Nucleus accumbens (tissue), 56 donors: ENCODE measurements at places on chromosomes 12 and 14.

DNA sequence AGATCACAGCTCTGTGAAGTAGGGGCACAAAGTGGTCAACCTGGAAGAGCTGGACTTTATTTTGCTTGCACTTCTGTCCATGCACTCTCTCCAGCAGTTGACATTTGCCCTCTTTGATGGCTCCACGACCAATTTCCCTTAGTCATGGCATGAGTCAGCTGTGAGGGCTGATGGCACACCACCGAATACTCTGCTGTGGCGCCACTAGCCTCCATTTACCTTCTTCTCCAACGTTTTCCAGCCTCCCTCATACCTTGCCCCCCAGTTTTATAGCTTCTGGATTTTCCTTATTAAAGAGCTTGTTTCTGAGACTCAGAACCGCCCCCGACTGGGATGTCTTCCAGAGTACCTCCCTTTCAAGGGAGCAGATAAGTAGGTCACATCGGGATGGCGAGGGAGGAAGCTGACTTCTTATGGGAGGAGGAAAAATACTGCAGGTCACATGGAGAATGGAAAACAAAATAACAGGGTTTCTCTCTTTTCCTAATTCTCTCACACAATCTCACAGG lies 17.6 kb downstream of the NINJ2 start:
- DNase-seq = peak; percentile 16

DNA sequence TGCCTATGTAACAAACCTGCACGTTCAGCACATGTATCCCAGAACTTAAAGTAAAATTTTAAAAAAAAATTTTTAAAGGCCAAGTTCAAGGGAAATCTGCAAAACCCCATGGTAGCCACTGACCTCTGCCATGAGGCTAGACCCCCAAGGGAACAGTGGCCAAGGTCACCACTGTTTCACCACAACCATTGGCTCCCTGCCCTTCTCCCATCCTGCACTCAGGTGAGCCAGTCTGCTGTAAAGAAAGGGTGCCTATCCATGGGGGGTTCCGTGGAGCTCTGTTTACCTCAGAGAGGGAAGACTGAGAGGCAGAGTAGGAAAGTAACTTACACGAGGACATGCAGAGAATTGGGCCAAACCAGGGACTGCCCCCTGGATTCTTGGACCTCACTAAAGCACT lies 38.6 kb downstream of the VWF start:
- DNase-seq = no peak

DNA sequence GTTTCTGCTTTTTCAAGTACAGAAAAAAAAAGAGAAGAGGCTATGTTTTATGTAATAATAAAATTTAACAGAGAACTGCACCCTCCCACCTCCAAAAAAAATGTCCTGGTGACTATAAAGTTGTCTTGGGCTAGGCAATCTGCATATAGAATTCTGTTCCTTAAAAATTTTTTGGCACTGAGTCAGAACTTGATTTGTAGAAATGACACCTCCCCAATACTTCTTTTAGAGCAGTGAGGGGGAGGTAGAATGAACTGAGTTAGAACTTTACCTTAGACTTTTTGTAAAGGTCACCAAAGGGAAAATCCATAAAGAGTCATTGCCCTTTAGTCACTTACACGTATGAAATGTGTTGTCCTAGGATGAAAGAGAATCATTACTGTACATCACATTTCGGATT lies 80.0 kb downstream of the BTG1 start:
- no peak for DNase-seq

GRCh38 chr12:82765971-82766705 lies 79.4 kb downstream of the TMTC2 start:
- no peak for DNase-seq

GRCh38 chr14:84181072-84181471 lies 1348.9 kb upstream of the FLRT2 start:
- DNase-seq = no peak

- DNase-seq = no peak
These were observed 254.3 kb downstream of the RGS6 start for GRCh38 chr14:72186523-72186922.

- no peak for DNase-seq
These were observed 5.1 kb upstream of the SERPINA10 start for GRCh38 chr14:94298130-94298529.

GRCh38 chr12:56661979-56662638 lies 16.3 kb upstream of the ATP5F1B start:
- DNase-seq = no peak

- DNase-seq = no peak
These were observed 359.0 kb downstream of the CACNA1C start for GRCh38 chr12:2411616-2412304.

- no peak for DNase-seq
These were observed 934 bp upstream of the ZC2HC1C start for GRCh38 chr14:75068294-75069120.

DNA sequence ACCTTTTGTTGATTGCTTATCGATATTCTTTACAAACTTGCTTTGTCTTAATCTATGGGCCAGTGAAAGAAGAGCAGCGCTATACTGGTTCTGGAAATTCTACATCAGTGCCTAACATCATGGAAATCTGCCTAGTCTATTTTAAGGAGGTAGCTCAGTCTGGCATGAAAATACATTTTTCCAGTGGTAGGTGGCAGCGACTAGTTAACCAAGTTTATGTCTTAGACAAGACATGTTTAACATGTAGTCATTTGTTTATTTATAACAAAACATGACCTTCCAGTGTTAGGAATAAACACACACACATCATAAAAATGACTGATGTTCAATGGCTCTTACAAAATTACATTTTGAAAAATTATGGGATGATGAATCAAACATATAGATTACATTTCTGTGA lies 336.0 kb upstream of the SOX5 start:
- no peak for DNase-seq

GRCh38 chr12:116614194-116614915 lies 55.2 kb downstream of the MAP1LC3B2 start:
- DNase-seq = no peak

DNA sequence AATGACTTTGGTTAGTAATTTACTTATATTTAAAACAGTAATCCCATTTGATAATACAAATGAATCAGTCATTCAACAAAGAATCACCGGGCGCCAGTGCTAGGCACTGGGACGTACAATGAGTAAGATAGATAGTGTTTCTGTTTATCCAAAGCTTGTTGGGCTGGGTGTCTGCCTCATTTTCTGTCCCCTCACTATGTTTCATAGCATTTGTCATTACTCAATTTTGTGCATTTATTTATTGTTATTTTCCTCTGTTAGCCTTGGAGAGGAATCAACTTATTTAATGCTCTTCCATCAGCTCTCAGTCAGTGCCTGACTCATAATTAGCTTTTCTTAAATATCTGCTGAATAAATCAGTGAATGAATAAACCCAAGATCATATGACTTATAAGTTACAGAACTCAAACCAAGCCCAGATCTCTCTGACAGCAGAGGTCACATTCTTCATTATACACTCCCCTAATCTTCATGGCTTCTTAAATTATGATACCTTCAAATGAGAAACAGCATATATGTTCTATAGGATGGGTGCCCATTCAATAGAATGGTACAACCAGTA lies 86.2 kb downstream of the TSPAN8 start:
- DNase-seq = no peak

GRCh38 chr14:52240623-52241022 lies 26.9 kb upstream of the PTGDR start:
- no peak for DNase-seq

DNA sequence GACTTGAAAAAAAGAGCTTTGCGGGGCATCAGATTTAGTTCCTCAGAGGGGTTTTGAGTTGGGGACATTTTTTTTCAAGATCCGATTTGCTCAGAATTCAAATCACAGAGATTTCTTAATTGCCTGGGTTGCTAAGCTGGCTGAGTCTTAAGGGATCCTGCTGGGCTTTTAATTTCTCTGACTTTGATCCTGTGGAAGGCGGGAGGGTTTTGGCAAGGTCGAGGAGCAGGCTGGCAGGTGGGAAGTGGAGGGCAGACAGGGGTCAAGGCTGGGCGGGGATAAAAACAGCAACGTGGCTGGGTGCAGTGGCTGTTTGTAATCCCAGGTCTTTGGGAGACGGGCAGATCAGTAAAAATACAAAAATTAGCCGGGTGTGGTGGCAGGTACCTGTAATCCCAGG lies 33.5 kb upstream of the CCDC63 start:
- DNase-seq = peak; percentile 5

GRCh38 chr12:54631551-54631950 lies 3.1 kb downstream of the LACRT start:
- no peak for DNase-seq

GRCh38 chr14:95233702-95234241 lies 76.4 kb upstream of the DICER1 start:
- DNase-seq = no peak

- DNase-seq = no peak
These were observed 16.2 kb downstream of the OTX2 start for GRCh38 chr14:56794088-56794556.

DNA sequence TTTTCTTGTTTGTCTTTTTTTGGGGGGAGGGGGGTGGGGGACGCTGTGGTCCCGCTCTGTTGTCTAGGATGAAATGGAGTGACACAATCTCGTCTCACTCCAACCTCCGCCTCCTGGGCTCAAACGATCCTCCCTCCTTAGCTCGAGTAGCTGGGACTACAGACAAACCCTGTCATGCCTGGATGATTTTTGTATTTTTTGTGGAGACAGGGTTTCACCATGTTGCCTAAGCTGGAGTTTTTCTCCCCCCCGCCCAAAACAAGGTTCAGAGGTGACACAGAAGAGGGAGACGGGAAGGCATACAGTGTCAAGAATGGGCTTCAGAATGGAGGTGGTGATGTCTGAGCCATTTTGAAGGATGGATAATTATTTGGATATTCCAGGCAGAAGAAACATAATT lies 116.9 kb upstream of the ATF1 start:
- DNase-seq = no peak

- DNase-seq = no peak
These were observed 1.1 kb downstream of the ALX1 start for GRCh38 chr12:85280984-85281630.

GRCh38 chr14:63308723-63309317 lies 9.9 kb downstream of the GPHB5 start:
- DNase-seq = no peak

DNA sequence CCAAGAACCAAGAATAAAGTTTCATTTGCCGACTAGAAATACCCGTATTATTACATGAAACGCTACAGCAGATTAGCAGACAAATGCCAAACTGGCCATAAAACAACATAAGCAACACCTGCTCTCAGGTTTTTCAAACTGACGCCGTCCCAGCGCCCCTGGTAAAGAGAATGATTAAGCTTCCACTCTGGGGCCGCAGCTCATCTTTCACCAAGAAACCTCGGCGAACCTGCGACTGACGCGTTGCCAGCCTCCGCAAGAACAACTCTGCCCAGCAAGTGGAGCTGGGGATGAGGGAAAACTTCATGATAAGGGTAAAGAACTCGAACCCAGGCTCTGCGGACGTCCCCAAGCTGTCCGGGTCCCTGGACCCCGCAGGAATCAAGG lies 530 bp downstream of the ARL1 start:
- no peak for DNase-seq
